ENCODE measurements at places on chromosomes 4 and X. TPM values are rescaled to one million over a fixed set of nuclear protein-coding genes. Genes with fewer than 3 reads are reported as not detected.

Gene IL9R
- total RNA-seq: 1.5 TPM

Gene KCNIP4
- total RNA-seq: not detected

Gene FAM149A
- total RNA-seq: 0.52 TPM

Gene TBX22
- not detected for total RNA-seq

Gene FRMD7
- not detected for total RNA-seq

Gene ART3
- total RNA-seq: 0.60 TPM

Gene HTT-AS
- total RNA-seq: not detected

Gene EVC
- total RNA-seq: 0.08 TPM

Gene SPARCL1
- not detected for total RNA-seq

Gene NPFFR2
- not detected for total RNA-seq

Gene FAM9B
- total RNA-seq: not detected

Gene SMAD1
- total RNA-seq: 1.2 TPM

Gene MAGEE1
- total RNA-seq: 4.6 TPM

Gene NSG1
- total RNA-seq: 3.8 TPM

Gene NALF2
- 0.26 TPM for total RNA-seq

Gene MAML3
- 2.1 TPM for total RNA-seq

Gene ZRSR2
- 12.5 TPM for total RNA-seq

Gene SLC38A5
- total RNA-seq: 156 TPM

Gene CT45A5
- not detected for total RNA-seq

Gene SLC26A1
- 0.21 TPM for total RNA-seq

Gene BANK1
- 1.6 TPM for total RNA-seq

Gene MSANTD1
- total RNA-seq: 0.37 TPM

Gene STOX2
- not detected for total RNA-seq

Gene PDGFRA
- total RNA-seq: not detected

Gene RAB33A
- 26.1 TPM for total RNA-seq

Gene CXCR3
- 58.5 TPM for total RNA-seq

Gene SFRP2
- not detected for total RNA-seq

Gene HSFX1
- 0.25 TPM for total RNA-seq

Gene PRDM8
- total RNA-seq: 1.3 TPM

Gene MAGEC2
- total RNA-seq: not detected

Data from activated naive CD8-positive, alpha-beta T cell treated with anti-CD3 and anti-CD28 coated beads for 36 hours (primary cell).